ENCODE measurements at places on chromosomes 6 and 20.

DNA sequence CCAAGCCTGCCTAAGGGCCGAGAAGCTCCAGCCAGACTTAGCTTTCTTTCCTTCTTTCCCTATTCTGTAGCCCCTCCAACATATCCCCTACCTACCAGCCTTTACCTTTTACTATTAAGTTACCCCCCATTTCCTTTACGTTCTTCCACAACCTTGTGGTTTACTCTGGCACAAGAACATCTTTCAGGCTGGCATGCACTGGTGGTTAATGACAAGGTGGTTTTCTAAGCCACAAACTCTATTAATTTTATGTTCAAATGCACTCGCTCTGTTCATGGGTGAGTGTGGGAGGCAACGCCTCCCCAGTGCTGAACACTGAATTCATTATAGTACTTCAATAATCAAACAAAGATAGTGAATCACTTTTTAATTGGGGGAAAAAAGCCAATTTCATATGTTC lies 64.4 kb downstream of the TRERF1 start:
- DNase-seq = no peak

GRCh38 chr6:79334674-79335073 lies 100.2 kb upstream of the HMGN3 start:
- no peak for DNase-seq

DNA sequence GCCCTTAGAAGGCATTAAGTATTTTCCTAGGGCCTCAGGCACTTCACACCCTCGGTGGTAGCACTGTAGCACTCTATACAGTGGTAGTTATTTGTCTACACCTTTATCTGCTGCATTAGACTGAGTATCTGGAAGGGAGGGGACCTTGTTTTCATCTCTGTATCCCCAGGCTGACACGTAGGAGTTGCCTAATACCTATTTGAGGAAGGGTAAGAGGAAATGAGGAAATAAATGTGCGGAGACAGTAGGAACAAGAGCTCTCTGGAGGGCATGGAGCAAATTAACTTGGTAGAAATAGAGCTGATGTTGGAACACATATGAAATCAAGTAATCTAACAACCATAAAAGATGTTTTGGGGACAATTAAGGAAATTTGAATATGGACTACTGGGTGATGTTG lies 3.9 kb downstream of the CNPY3 start:
- DNase-seq = no peak

GRCh38 chr6:106053484-106054205 lies 32.5 kb upstream of the PRDM1 start:
- no peak for DNase-seq

GRCh38 chr6:131597446-131597845 lies 24.4 kb downstream of the ARG1 start:
- DNase-seq = no peak

GRCh38 chr20:58986286-58986967 lies 5.4 kb downstream of the NELFCD start:
- no peak for DNase-seq

GRCh38 chr6:3319610-3320200 lies 61.0 kb downstream of the PSMG4 start:
- no peak for DNase-seq

DNA sequence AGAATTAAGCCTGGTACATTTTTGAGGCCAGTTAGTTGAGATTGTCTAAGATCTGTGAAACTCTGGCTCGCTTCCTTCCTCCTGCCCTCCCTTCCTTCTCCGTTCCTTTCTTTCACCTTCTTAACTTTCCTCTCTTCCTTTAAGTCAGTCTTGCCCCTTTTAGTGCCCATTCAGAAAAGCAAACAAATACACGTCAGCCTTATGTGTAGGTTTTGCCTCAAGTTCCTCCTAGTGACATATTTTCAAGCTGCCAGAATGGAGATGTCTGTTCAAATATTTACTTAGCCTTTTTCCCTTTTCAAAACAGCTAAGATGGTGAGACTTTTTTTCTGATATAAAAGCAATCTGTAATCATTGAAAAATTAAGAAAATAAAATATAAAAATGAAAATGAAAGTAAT lies 178.4 kb downstream of the FARS2 start:
- DNase-seq = no peak

GRCh38 chr6:106051226-106051625 lies 34.9 kb upstream of the PRDM1 start:
- DNase-seq = peak; percentile 54

DNA sequence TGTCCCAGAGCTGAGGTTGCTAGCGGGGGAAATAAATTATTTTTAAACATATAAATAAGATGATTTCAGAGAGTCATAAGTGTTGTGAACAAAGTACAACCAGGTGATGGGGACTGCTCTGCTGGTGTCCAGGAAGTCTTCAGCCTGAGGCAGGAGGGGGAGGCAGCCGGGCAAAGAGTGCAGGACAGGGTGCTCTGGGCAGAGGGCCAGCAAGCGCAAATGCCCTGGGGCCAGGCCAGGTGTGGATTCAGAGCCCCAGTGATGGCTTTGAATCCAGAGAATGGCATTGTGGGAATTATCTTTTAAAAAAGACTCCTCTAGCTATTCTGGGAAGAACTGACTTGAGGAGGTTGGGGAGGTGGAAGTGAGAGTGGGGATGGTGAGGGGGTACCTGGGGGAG lies 1.6 kb downstream of the CLPSL1 start:
- no peak for DNase-seq

DNA sequence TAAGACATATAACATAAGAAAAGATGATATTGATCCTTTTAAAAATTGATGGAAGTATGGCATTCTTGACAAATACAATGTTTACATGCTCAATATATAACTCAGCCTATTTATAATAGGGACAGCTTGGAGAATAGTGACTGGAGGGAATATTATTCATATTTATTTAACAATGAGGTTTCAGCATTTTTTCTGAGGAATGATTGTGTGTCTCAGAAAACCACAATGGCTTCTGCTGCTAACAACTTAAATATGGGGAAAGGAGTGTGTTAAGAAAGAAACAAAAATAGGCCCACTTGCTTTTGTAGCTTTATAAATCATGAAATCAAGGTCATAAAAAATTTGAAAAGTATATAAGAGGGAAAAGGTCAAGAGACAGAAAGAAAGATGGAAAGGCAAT lies 163.2 kb upstream of the TBX18 start:
- no peak for DNase-seq

DNA sequence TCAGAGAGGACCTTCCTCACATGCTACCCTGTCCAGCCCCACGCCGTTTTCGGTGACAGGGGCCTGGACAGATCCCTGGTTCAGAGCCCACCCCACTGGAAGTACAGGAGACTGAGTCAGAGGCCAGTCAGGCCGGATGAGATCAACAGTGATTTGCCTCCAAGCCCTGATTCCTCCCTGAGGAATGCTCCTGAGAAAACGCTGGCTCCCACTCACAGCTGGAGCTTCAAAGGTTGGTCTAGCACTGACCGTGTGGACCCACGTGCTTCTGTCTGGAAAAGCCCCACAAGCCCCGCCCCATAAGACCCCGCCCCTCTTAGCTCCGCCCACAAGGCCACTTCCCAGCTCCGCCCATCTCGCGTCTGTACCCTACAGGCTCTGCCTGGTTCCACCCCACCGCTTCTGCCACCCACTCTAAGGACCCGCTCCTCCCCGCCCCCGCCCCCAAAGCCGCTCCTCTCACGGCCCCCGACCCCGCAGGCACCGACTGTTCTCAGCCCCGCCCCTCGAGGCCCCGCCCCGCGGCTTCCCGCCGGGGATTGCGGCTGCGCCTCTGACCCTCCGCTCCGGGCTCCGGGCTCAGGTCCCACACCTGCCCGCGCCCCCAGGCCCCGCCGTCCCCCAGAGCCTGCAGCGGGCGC lies 64.9 kb upstream of the BHLHE23 start:
- peak; percentile 72 for DNase-seq

Data from ecto neural progenitor cell (in vitro differentiated cells).